Liver (tissue), 10 donors: ENCODE measurements at places on chromosomes 7 and 10.
A peak's percentile ranks its signal among the peaks of the same experiment; 100 is the strongest.

GRCh38 chr7:49264530-49264929, 340.2 kb downstream of the CDC14C start:
- no peak for DNase-seq

DNA sequence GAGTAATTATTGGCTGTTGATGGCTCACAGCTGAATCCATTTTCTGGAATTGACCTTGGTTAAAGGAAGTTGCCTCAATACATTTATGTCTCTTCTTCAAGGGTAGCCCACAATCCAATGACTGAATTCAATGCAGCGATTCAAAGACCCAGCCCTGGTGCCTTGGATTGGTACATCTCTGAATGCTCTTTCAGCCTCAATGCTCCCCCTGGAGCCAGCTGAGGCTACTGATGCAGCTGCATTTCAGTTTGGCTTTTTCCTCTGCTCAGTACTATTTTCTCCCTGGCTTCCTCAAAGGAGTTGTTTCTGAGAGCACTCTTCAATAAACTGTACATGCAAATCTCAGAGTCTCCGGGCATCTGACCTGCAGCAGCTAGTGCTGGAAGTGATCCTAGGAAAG, 633 bp upstream of the EBLN1 start:
- DNase-seq, result no peak

GRCh38 chr10:29257784-29258135, 31.1 kb upstream of the LYZL1 start:
- no peak for DNase-seq

DNA sequence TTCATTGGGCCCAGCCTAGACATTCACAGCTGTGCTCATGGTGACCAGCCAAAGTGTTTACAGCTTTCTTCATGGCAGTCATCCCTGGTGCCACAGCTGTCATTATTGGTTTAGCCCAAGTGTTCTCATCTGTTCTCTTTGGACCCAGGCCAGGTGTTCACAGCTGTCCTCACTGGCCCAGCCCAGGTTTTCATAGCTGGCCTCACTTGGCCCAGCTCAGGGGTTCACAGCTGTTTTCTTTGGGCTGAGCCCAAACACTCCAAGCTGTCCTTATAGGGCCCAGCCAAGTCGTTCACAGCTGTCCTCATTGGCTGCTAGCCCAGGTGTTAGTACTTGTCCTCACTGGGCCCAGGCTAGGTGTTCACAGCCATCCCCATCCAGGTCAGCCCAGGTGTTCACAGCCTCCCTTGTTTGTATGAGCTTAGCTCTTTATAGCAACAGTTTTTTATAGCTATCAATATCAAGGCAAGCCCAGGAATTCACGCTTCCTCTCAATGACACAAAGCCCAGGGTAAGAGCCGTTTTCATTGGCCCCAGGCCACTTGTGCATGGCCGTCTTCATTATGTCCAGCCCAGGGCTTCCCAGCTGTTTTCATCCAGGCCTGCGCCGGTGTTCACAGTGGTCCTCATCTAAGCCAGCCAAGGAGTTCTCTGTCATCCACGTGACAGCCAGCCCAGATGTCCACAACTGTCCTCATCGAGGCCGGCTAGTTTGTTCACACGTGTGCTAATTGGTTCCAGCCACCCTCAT, 11.6 kb downstream of the FRG2B start:
- DNase-seq, result no peak

DNA sequence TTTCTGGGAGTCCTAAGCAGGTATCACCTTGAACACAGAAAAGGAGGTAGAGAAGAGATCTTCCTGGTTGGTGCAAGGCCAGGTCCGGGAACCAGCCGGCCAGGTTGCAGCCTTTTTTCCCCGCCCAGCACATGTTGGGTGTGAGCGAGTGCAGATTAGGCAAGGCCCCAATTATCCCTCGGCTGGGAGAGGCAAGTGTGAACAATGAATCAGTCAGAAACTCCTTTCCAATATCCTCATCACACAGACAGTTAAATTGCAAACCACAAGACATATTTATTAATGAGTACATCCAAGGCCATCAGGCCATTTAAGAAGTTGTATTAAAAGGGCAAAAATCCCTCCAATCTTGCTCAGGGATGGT, 115.0 kb upstream of the AFAP1L2 start:
- no peak for DNase-seq

DNA sequence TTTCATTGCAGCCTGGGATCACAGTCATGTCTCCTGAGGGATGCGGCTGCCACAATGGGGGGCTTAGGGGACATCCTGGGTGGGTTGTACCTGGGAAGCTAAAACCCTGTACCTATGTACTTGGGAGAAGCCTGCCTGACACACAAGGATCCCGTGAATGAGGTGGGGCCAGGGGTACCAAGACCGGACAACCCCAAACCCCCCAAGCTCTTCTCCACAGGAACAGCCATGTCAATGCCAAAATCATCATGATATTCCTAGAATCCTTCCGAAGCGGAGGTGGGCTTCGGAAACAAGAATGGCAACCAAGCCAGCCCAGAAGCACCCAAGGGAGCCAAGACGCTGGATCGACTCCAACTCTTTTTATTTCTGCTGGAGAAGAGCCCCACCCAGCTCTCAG, 260.3 kb upstream of the TCERG1L start:
- peak; percentile 10 for DNase-seq

DNA sequence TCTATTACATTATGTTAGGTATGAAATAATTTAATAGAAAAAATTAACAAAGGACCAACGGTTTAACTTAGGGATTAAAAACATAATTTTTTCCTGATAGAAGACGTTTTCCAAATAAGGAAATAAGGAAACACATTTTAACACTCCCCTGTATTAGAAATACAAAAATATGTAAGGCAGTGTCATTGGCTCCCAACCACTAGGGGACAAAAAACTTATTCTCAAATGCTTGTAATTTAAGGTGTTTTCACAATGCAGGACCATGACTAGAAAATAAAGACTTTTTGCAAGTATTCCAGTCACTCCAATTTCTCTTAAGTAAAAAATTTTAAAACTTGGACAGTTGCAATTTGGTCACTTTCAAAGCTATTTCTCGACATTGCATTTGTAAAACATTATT, 98.8 kb upstream of the ODAD2 start:
- DNase-seq, result no peak

DNA sequence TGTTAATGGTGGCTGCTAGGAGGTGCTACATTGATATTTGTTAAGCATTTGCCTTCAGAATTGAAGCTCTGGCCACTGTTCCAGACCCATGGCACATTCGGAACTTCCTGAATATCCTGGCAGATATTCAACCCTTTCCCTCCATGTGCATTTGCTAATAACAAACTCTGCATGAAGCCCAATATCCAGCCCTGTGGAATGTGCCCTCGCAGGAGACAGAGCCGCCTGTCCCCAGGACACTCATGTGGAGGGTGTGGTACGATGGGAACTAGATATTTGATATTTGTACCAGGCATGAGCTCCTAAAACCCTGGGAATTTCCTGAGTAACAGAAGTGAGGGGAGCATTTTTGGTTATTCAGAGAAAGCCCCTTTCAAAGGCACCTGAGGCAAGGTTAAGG, 21.6 kb upstream of the ARHGAP22 start:
- DNase-seq, result no peak

- no peak for DNase-seq
Measured at GRCh38 chr10:4839353-4839752, 13.3 kb downstream of the AKR1E2 start.

GRCh38 chr7:26374647-26375373, 83.1 kb downstream of the SNX10 start:
- DNase-seq, result no peak

DNA sequence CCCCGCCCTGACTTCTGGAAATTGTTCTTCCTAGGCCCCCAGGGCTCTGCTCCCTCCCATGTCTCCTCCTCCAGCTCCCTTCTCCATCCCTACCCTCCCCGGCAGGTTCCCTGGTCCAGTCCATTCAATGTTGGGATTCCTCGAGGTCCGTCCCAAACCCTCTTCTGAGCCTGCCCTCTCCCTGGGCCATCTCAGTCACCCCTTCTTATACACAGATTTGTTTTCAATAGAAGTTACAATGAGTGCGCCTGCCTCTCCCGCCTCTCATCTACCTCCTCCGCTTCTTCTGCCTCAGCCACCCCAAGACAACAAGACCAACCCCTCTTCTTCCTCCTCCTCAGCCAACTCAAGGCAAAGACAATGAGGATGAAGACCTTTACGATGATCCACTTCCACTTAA, 67.9 kb downstream of the OAT start:
- no peak for DNase-seq

GRCh38 chr7:95046494-95047240, 139.3 kb downstream of the PPP1R9A start:
- DNase-seq, result no peak

DNA sequence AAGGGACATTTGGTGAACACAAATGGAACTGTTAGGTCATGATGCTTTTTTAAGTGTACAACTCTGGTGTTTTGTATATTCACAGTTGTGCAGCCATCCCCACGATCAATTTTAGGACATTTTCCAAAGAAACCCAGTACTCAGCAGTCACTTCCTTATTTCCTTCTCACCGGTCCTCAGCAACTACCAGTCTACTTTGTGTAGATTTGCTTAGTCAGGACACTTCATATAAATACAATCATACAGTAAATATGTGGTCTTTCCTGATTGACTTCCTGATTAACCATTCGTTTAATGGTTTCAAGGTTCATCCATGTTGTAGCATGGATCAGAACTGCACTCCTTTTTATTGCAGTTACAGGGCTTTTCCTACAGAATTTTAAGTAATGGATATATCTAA, 14.4 kb downstream of the SGPL1 start:
- DNase-seq, result no peak

DNA sequence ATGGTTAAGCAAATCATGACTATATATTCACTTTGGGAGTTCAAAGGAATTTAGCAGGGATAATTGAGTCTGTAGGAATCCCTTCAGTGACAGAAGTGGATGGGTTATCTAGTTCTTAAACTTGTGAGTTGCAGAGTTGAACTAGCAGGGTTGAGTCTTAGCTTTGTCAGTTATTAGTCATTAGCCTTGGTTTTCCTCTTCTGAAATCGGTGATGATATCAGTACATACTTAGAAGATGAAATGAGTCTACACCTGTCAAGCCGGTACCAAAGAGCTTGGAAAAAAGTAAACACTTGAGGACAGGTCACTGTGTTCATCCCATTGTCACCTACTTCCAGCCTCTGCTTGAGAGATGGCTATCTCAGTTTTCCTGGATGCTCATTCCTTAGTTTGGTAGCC, 73.5 kb downstream of the BUB3 start:
- no peak for DNase-seq

- DNase-seq, result no peak
Measured at GRCh38 chr7:5495581-5496375, 72.1 kb upstream of the TNRC18 start.

DNA sequence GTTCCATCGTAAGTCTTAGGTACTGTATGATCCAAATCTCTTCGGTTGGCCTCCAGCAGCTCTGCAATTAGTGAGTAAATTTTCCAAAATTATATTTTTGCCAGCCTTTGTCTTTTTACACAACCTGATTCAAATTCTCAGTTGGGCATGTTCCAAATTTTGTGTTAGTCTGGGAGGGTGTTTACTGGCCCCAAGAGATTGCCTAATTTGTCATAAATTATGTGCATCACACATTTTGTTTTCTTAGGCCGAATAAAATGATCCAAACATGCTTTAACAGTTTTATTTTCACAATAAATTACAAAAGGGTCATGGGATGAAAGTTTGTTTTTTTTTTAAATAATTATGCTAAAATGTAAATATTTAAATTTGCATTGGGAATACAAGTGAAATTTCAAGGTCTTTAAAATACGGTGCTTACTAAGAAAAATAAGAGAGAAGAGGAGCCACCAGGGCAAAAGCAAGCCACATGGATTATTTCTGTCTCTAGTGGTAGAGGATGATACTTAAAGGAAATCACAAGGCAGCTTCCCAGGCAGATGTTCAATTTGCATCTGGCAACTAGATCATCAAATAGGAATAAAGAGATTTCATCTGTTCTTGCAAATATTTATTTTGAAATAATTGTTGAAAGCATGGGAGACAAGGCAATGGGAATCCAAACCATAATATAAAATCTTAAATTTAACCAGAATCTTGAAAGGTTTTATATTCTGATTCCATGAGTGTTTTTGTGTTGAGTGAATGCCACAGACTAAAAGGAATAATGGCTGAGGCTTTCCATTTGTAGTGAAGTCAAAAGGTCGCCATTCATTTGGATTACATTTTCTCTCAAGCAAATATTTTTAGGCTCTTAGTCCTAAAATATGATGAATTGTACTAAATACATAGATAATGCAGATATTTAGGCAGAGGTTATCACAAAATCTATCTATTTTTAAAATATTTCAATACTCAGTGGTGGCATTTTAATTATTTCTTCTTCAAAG, 111.1 kb downstream of the MDFIC start:
- no peak for DNase-seq

DNA sequence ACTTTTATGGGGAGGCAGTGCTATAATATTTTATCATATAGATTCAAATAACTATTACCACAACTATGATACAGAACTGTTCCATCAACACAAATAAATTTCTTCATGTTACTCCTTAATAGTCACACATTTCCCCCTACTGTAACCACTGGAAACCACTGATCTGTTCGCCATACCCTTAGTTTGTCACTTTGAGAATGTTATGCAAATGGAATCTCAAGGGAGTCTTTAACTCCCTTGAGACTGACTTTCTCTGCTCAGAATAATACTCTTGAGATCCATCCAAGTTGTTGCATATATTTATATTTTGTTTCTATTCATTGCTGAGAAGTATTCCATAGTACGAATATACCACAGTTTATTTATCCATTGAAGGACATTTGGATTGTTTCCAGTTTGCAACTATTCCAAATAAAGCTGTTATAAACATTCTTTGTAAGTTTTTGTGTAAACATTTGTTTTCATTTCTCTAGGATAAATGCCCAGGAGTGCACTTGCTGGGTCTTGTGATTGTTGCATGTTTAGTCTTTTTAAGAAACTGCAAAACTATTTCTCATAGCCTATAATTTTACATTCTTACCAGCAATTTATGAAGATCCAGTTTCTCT, 19.7 kb upstream of the PON2 start:
- DNase-seq, result no peak

DNA sequence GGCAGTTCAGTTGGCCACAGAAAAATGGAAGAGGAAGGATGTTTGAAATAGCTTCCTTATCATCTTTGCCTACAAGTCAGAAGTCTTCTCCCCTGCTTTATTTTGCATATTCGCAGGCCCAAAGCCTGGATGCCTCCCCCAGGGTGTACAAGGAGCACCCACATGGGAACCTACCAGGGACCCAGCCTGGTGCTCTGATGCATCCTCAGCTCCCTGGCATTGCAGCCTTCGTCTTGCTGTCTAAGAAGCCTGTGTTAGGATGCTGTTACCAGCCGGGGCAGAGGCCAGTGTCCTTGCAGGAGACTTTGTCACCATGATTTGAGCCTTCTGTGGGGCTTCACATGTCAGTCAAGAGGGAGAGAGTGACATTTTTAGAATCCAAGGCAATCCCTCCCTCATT, 27.0 kb upstream of the GPR26 start:
- no peak for DNase-seq
